ENCODE measurements at places on chromosomes 2 and 18.

- DNase-seq, result no peak
Measured at GRCh38 chr2:37623971-37624900, 47.2 kb downstream of the CDC42EP3 start.

DNA sequence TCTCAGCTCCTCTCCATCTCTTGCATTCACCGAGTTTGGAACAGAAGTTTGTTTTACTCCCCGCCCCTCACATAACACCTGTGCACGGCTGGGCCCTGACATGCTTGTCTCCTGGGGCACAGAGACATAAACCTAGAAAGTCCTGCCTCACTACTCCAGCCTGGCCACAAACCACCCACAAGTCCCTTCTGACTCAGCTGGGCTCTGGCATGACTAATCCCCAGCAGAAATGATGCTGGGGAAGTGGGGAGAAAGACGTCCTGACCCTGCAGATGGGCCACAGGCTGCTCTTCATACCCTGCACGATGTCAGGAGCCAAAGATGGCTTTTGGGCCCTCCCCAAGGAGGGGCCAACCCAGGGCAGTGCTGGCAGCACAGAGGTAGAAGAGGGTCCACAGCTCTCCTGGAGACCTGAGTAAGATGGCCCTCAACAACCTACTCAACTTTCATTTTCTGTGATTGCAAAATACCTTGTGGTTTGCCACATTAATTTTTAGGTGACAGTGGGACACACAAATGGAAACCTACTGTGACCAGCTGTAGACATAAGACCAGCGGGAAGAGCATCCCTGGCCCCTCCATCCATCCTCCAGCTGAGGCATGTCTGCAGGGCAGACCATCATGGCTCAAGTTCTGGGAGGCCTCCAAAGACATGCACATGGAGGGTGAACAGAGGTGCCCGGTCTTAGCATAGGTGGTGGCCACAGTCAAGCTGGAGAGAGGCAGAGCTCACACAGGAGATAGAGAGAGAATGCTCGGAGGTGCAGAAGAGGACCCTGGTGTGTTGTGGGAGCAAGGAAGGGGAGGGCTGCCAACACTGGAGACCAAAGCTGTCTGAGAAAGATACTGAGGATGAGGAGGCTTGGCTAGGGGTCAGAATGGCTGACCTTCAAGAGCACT lies 40.0 kb downstream of the DNMT3A start:
- DNase-seq, result peak; percentile 52

- DNase-seq, result no peak
Measured at GRCh38 chr2:118848381-118849225, 1.2 kb upstream of the EN1 start.

DNA sequence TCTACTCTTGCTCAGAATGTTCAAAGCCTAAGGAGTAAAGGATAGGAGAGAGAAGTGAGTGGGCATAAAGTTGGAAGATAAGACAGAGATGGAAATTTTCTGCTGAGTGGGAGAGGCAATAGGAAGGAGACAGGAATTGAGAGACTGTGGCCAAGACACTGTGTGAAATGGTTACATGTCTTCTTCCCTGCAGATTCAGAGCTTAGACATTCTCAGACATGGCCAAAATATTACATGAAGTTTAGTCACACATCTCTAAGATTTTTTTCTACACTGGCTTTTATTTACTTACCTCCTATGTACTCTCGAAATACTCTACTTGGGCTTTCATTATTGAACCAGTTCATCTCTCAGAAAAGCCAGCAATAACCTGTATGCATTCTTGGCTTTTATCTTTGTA lies 363.0 kb upstream of the FANCL start:
- no peak for DNase-seq

- no peak for DNase-seq
Measured at GRCh38 chr2:143803936-143804335, 674.7 kb downstream of the ARHGAP15 start.

GRCh38 chr2:44087714-44088092 lies 81.0 kb upstream of the PPM1B start:
- DNase-seq, result no peak

- DNase-seq, result no peak
Measured at GRCh38 chr2:110840508-110840907, 108.1 kb downstream of the ACOXL start.

- DNase-seq, result no peak
Measured at GRCh38 chr18:49249521-49249920, 210.9 kb downstream of the DYM start.

DNA sequence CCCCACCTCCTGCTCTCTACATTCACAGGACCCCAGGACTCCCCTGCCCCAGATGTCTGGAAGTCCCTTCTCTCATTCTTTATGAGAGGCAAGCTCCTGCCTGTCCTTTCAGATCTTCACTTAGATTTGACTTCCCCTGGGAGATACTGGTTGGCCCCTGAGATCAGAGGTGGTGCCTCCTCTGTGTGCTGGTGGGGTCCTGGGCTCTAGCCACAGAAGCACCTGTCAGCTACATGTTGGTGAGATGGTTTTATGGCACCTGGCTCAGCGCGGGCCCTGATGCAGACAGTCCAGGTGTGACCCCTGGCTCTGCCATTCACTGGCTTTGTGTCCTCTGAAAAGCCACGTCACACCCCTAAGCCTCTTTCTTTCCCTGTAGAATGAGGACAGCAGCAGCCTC lies 369.6 kb upstream of the ID2 start:
- no peak for DNase-seq

GRCh38 chr2:15758848-15759247 lies 167.2 kb downstream of the DDX1 start:
- DNase-seq, result no peak

- DNase-seq, result no peak
Measured at GRCh38 chr2:212908682-212909435, 242.6 kb downstream of the IKZF2 start.

DNA sequence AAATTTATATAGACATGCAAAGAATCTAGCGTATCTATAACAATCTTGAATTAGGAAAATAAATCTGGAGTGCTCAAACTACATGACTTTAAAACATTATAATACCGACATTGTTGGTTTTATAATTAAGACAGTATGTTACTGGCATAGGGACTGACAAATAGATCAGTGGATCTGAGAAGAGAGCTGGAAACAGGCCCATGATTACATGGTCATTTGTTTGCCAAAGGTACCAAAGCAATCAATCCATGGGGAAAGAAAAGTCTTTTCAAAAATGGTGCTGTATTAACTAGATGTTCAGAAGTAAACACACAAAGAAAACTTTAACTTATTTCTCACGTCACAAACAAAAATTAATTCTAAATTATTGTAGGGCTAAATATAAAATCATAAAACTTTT lies 124.2 kb downstream of the BCL2L11 start:
- DNase-seq, result no peak

GRCh38 chr18:61841706-61842105 lies 51.1 kb downstream of the RNF152 start:
- DNase-seq, result no peak

GRCh38 chr2:105117565-105117964 lies 79.7 kb downstream of the MRPS9 start:
- no peak for DNase-seq

GRCh38 chr2:54372361-54372760 lies 83.8 kb upstream of the SPTBN1 start:
- DNase-seq, result no peak

- no peak for DNase-seq
Measured at GRCh38 chr18:45167631-45168280, 447.5 kb upstream of the SLC14A2 start.

DNA sequence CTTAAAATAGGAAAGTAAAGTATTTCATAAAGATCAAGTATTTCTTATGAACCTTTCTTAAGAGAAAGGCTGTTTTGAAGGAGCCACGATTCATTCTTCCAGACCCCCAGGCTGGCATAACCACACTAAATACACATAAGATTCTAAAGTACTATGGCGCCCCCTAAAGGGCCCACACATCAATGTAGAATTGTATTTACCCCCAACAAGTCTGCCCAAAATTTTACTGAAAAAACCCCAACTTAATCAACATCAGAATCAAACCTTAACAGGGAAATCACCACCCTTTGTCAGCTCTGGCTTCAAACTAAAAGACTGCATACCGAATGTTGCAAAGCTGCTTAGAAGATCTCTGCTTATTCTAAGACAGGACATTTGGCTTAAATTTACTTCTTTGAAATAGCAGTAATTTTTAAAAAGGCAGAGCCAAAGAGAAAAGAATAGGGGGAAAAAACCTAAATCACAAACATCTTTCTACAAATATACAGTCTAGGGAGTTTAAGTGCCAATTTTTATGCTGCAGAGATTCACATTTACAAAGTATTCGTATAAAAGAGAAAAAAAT lies 20.4 kb upstream of the BCL2 start:
- peak; percentile 23 for DNase-seq

- no peak for DNase-seq
Measured at GRCh38 chr2:11505652-11506610, 27.9 kb upstream of the GREB1 start.

DNA sequence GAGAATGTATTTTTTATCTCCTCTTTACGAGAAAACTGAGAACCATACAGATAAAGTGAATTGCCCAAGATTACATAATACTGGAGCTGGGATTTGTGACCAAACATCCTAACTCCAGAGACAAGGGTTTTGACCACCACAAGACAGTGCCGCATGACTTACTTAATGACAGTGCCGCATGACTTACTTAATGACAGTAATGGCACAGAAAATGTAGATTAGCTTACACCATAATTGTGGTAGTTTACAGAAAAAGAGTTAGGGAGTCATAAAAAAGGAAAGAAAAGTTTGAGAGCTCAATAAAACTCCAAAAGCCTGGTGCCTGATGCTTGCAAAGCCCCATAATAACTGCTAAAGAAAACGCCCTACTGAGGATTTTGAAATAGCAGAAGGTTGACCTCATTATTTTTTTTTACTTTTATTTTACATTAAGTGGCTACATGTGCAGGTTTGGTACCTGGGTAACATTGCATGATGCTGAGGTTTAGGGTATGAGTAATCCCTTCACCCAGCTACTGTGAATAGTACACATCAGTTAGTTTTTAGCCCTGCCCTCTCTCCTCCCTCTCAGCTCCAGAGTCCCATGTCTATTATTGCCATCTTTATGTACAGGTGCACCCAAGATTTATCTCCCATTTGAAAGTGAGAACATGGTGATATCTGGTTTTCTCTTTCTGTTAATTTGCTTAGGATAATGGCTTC lies 310.0 kb upstream of the UBE2E3 start:
- DNase-seq, result no peak

DNA sequence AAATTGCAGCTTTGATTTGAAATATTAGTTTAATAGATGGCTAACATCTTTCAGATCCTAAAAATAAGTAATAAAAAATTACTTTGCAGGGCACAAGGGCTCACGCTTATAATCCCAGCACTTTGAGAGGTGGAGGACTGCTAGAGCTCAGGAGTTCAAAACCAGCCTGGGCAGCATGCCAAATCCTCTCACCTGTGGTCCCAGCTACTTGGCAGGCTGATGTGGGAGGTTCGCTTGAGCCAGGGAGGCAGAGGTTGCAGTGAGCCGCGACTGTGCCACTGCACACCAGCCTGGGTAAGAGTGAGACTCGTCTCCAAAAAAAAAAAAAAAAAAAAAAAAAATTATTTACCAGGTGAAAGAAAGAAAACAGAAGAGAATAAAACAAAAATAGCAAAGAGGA lies 449.8 kb downstream of the NRXN1 start:
- DNase-seq, result no peak

- DNase-seq, result no peak
Measured at GRCh38 chr2:108413711-108414095, 35.3 kb upstream of the GCC2 start.

- no peak for DNase-seq
Measured at GRCh38 chr2:242075168-242075567, 205.6 kb downstream of the RTP5 start.

- DNase-seq, result no peak
Measured at GRCh38 chr2:20621366-20622295, 29.3 kb downstream of the HS1BP3 start.

DNA sequence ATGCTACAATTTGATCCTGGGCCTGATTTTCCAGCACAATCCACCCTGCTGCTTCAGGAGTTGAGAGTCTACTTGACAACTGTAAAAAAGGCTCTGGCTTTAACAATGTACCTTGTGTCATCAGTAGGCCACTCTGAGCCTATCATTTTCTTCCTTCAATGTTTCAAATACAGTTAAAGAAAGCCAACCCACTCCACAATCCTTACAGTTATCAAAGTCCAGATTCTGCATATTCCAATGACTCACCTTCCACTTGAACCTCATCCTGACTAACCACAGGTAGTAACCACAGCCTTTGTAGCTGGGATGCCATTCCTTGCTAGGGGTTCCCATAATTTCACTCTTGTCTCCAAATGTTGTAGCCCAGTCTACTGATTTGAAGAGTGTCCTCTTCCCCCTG lies 35.5 kb upstream of the AQP4 start:
- DNase-seq, result no peak

DNA sequence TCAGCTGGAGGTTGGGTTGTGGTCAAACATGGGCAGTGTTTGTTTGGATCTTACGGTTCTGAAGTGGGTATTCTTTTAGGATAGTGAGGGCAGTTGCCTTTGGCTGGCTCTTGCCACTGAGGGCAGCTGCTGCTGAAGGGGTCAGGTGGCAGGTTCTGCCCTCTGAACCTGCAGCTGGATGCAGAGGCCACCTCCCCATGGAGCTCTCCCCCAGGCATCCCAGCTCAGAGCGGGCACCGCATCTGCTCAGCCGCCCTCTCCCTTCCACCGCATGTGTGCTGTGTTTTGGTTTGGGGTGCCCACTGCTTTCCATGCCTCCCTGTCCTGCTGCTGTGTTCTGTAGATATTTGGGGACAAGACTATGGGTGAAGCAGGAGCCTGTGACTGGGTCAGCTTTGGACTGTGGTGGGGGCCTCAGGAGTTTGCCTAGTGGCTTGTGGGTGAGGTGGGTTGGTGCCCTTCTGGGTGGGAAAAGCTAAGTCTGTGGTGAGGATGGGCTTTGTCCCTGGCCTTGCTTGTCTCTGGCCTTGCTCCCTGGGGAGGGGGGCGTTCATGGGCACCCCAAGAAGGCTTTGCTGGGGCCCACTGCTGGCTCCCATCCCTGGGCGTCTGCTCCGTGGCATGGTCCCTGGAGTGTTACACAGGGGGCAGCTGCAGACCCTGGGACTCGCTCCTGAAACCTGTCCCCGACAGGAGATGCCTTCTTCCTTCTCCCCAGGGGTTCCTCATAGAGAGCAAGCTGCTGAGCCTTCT lies 28.5 kb downstream of the OTOF start:
- DNase-seq, result no peak

DNA sequence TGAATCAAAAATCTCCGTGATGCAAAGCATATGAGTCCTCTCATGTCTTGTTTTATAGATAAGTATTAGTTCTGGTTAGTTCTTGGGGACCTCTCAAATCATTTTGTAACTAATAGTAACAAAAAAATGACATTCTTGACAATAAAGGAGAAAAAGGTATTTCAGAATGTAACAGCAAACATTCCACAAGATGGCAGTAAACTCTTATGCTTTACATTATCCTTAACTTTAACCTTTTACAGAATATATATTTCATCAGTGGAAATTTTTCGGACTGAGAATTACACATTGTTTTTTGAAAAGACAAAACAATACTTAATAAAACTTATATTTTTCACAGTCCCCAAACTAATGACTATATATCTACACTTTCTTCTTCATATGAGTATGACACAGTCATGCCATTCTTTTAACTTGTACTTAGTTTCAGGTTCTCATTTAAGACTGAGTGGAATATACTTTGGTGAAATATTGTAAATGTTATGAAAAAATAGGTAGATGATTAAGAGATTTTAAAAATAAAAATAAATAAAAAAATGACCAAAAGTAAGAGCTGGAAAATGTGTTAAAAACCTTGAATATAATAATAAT lies 142.9 kb upstream of the NXPH2 start:
- no peak for DNase-seq

All from activated CD4-positive, alpha-beta T cell treated with anti-CD3 and anti-CD28 coated beads for 24 hours (primary cell).